Skin of body (tissue), 3 donors: ENCODE measurements at places on chromosomes 6 and 20. TPM values are rescaled to one million over a fixed set of nuclear protein-coding genes. Genes with fewer than 3 reads are reported as not detected.

GRCh38 chr6:167574431-167575151 lies 249.7 kb downstream of the TTLL2 start:
- DNase-seq: no peak

DNA sequence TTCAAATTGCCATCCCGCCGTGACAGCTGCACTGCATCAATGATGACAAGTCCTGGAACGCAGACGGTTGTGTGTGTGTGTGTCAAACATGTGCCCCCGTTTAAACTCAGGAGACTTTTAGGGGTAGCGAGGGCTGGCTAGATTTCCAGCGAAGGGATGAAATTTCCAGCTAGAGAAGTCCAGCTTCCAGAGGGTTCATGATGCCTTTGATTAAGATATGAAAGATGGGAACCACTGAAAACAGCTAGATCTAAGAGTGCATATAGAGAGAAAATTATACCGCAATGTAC lies 644 bp downstream of the KIZ start:
- DNase-seq: no peak

Gene BTNL2
- not detected for total RNA-seq

- DNase-seq: no peak
These were observed 88.9 kb downstream of the COL12A1 start for GRCh38 chr6:75116946-75117345.

Gene IRF4
- 6.2 TPM for total RNA-seq

Gene MOG
- total RNA-seq: not detected

- DNase-seq: no peak
These were observed 33.9 kb downstream of the LYRM2 start for GRCh38 chr6:89604653-89605052.

Gene CGA
- 32.0 TPM for total RNA-seq

DNA sequence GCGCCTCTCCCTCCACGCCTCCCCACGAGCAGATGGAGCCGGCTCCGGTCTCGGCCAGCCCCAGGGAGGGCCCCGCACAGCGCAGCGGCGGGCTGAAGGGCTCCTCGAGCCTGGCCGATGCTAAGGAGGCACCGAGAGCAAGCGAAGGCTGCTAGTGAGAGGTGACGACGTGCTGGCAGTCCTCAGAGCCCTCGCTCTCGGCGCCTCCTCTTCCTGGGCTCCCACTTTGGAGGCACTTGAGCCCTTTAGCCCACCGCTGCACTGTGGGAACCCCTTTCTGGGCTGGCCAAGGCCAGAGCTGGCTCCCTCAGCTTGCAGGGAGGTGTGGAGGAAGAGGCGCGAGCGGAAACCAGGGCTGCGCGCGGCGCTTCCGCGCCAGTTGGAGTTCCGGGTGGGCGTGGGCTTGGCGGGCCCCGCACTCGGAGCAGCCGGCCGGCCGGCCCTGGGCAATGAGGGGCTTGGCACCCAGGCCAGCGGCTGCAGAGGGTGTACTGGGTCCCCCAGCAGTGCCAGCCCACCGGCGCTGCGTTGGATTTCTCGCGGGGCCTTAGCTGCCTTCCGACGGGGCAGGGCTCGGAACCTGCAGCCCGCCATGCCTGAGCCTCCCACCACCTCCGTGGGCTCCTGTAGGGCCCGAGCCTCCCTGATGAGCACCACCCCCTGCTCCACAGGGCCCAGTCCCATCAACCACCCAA lies 2.5 kb upstream of the TMEM14C start:
- DNase-seq: peak; percentile 32

DNA sequence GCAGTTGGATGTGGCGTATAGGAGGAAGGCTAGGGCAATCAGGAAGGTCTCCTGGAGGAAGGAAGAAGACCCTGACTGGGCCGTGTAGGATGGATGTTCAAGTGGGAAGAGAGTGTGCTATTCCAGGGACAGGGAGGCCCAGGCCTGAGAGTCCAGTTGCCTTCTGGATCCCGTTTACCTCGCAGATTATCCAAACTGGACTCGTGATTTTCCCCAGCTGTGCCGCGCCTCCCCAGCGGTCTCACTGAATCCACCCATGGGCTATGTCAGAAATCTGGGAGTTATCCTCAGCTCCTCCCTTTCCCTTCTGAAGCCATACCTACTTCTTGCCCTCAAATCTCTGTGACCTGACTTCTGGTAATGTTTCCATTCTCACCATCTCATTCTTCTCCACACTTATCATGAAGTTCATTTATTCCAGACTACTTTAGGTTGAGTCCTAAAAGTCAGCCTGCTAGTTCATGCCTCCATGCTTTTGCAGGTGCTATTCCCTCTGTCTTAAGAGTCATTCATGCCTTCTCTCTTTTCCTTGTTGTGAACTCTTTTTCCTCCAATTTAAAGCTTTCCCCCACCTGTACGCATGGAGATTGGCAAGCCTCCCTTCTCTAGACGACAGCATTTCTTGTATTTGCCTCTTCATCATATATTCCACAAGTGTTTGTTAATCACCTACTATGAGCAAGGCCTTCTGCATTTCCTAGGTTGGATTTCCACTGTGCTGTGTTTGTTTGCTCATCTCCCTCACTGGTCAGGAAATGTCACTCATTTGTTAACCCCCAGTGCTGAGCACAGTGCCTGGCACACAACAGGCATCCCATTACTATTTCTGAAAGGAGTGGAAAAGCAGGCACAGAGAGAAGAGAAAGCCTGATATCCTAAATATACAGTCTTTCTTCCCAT lies 2.7 kb downstream of the SDCBP2 start:
- no peak for DNase-seq

DNA sequence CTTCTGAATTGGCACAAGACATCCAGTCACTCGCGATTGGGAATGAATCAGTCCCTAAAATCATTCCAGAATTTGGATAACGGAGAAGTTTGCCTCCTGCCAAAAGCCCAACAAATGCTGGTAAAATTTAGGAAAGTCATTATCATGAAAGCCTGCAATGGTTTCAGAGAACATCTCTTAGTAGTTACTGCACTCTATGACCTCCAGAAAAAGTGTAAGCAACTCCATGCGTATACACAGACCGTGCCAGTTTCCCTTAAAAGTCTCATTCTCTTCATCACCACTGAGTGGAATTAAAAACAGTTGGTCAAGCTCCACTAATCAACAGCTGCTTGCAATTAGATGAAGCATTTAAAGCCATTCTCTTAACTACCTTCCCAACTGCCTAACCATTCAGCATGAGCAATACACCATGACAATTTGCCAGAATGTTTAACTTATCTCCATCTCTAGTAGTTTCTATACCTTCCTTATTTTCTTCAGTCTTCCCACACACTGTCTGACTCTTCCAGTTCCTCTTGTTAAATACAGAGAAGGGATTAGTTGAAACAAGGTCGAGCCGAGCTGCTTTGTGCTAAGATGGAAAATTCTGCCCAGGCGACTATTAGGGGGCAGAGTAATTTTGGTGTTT lies 183.6 kb upstream of the PRDM1 start:
- no peak for DNase-seq

Gene IL17A
- total RNA-seq: not detected

DNA sequence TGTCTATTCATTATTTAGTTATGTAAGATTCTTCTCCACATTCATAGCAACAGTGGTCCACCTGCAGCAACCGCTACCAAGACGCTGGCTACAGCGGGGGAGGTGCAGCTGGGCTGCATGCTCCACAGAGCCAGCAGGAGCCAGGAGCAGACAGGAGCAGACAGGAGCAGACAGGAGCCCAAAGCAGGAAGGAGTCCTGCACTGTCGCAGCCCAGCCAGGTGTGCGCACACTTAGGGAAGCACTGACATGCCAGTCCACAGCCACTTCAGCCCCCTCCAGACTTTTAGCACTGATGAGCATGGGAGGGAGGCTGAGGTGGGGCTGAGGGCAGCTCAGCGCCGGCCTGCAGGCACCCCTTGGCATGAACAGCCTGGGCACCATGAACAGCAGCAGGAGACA lies 19.6 kb downstream of the KIF16B start:
- no peak for DNase-seq
